ENCODE measurements at places on chromosomes 13 and 19.
A peak's percentile ranks its signal among the peaks of the same experiment; 100 is the strongest.

- no peak for DNase-seq
Measured at GRCh38 chr19:9650345-9650744, 24.6 kb downstream of the ZNF562 start.

- DNase-seq = peak; percentile 42
Measured at GRCh38 chr13:112859817-112860190, 109.2 kb upstream of the MCF2L start.

GRCh38 chr13:110179116-110179856 lies 127.7 kb downstream of the COL4A1 start:
- no peak for DNase-seq

DNA sequence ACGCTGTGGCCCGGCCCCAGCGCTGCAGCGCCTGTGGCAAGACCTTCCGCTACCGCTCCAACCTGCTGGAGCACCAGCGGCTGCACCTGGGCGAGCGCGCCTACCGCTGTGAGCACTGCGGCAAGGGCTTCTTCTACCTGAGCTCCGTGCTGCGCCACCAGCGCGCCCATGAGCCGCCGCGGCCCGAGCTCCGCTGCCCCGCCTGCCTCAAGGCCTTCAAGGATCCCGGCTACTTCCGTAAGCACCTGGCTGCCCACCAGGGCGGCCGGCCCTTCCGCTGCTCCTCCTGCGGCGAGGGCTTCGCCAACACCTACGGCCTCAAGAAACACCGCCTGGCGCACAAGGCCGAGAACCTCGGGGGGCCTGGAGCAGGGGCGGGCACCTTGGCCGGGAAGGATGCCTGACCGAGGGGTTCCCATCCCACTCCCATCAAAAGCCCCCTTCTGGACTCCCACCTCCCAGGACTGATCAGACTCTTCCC lies 7.9 kb downstream of the ZNF784 start:
- no peak for DNase-seq

- no peak for DNase-seq
Measured at GRCh38 chr13:34459856-34460255, 482.2 kb upstream of the NBEA start.

DNA sequence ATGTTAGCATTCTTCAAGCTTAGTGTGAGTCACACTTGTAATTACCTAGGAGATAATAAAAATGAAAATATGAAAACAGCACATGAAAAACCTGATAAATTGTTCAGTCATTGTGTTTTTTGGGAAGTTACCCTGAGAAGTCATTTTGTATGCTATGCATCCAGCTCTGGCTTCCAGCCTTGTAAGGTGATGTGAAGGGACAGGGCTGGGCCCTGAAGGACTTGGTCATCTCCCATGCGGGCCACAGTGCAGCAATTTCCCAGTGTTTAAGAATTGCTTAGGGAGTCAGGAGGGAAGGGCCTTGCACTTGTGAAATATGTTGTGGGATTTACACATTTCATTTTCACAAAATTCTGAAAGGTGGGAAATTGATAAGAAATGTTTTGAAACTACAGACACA lies 41.3 kb downstream of the ARHGEF7 start:
- no peak for DNase-seq

DNA sequence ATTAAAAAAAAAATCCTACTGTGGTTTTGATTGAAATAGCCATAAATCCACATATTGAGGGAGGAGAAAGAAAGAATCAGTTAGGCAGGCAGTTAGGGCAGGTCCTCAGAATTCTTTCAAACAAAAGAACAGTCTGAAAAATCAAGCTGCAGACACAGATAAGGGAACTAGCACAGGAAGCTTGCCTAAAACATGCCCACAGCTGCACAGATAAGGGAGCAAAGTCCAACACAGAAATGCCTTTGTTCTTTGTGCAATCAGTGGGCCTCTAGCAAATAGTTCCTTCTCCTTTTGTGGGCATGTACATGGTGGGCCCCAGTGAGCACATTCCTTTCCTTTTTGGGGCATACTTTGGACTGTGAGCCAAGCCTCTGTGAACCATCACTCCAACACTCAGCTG lies 42.7 kb downstream of the UTP14C start:
- DNase-seq = peak; percentile 5

DNA sequence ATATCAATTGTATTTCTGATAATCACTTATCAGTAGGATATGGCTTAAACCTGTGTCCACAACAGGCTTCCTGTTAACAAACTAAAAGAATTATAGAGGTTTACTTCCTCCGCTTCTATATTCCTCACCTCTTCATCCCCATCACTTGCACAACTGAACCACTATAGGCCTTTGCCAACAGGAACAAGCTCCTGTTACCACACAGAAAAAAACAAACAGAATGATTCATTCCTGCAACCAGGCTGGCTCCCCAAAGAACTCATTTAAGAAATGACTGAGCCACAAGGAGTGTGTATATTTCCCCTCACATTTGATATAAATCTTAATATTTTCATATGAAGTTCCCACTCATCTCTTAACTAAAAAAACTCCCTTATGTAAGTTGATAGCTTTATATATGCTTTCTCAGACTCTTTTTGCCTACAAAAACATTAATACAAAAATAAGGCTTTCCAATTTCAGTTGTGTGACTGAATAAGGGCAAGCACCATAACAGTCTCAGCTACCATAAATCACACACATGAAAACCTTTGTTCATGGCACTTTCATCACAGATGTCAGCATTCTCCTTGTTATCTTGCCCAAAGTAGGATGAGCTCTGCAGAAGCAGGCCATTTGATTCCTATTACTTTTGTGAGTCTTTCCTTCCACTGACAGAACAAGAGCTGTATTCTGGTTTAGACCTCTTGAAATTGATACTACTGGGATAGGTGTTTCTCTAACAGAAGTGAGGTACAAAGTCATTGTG lies 366.8 kb downstream of the SLITRK1 start:
- no peak for DNase-seq

DNA sequence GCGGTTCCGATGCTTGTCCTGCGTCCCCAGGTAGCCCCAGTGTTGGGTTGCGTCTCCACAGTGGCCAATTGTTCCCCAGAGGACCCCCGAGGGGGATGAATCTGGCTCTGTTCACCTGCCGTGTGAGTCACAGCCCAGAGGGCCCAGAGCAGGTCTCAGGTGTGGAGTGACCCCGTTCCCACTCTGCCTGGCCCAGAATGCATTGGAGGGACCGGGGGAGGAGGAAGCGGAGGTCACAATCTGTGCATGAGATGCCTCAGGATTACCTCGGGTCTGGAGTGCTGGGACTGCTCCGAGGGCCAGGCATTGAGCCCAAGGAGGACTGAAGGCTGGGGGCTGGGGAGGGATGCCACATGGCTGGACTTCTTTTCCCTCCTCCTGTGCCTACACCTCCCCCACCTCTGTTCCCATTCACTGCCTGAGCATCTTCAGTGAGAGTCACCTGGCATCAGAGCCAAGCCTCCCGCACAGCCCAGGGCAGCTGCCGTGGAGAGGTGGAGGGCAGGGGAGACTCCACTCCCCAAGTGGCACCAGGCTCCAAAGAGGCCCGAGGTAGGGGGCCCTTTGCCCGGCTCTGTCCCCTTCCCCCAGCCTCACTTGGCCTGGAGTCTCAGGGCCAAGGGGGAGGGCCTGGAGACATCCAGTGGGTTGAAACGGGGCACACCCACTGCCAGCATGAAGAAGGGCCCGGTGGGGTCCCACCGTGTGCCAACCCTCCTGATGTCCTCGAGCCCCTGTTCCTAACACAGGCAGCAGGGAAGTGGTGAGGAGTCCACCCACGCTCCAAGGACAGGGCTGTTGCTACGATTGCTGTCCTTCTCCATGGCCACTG lies 81.1 kb downstream of the CHST8 start:
- DNase-seq = no peak
